ENCODE measurements at places on chromosomes 1 and 21. TPM values are rescaled to one million over a fixed set of nuclear protein-coding genes. Genes with fewer than 3 reads are reported as not detected.
A peak's percentile ranks its signal among the peaks of the same experiment; 100 is the strongest.

Gene PLA2G2F
- total RNA-seq = 0.20 TPM

Gene AMPD1
- total RNA-seq = not detected

Gene TNFSF4
- 0.23 TPM for total RNA-seq

Gene HSPA6
- 0.28 TPM for total RNA-seq

Gene MATN1
- total RNA-seq = 0.37 TPM

Gene GPR61
- not detected for total RNA-seq

Gene CCDC24
- 47.9 TPM for total RNA-seq

- peak overlapping the region; percentile 37 for H3K4me3 ChIP-seq
- H3K27ac ChIP-seq = peak overlapping the region; percentile 92
These were observed 2.1 kb downstream of the SIPA1L2 start for GRCh38 chr1:232627645-232628334.

DNA sequence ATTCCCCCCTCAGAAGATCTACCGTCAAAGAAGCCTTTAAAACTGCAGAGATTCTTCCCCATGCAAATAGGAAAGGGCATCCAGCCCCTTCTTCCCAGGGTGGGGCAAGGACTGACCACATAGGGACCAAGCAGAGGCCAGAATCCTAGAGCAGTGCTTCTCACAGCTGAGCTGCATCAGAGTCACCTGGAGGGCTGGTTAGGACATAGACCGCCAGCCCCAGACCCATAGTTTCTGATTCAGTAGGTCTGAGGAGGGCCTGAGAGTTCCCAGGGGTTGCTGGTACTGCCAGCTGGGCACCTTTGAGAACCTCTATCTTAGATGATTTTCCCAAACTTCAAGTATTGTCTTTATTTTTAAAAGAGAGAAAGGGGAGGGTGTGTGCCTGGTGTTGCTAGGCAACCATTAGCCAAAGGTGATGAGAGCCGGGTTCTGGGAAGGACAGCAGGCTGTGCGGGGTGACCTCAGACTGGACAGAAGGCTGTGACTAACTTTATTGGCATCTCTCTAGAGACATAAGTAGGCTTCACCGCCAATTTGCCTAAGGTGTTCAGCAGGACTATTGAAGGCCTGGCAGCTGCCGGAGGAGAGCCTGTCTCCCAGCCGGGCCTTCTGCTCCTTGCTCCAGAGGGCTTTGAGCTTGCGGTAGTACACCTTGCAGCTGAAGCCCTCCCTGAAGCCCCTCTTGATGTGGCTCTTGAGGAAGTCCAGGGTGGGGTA is 3.0 kb downstream of the SPATA46 start:
- peak overlapping the region; percentile 20 for H3K27ac ChIP-seq
- peaks cover 28% of the 10 kb centered on the region for H3K4me1 ChIP-seq
- peaks cover 4% of the 10 kb centered on the region for H3K36me3 ChIP-seq
- peak; percentile 87 for DNase-seq
- no peak overlapping the region for H3K4me3 ChIP-seq

DNA sequence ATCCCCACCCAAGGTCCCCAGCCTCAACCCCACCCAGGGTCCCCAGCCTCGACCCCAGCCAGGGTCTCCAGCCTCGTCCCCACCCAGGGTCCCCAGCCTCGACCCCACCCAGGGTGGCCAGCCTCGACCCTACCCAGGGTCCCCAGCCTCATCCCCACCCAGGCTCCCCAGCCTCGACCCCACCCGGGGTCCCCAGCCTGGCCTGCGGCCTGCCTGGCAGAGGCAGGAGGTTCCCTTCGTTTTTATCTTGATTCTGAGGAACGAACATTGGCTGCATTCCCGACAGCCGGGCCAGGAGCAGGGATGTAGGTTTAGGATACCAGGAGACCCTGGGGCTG is 3.4 kb upstream of the PDE9A start:
- H3K4me3 ChIP-seq = no peak overlapping the region
- peaks cover 5% of the 10 kb centered on the region for H3K4me1 ChIP-seq
- no peak overlapping the region for H3K27ac ChIP-seq
- H3K27me3 ChIP-seq = no peaks in the 10 kb centered on the region
- no peak for DNase-seq

DNA sequence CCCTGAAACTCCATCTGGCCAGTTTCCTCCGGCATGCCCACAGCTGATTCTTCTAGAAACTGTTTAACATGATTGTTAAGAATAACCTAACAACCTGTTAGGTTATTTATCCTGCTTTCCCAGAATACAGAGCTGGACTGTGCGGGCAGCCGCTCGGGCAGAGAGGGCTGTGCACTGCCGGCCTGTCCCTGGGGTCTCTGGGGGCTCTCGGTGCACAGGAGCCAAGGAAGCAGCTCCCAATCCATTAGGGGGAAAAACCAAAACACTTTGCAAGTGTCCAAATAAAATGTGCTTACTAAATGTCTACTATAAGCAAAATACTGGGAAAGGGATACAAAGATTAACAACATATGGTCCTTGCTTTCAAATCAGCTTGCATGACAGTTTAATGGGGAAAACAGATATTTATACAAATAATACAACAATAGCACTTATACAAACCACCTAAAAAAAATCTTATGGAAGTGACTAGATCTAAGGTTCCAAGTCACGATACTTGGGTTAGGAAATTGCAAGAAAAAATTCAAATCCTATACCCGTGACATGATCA is 50.7 kb downstream of the HLCS start:
- no peak overlapping the region for H3K27ac ChIP-seq
- no peak for DNase-seq
- no peaks in the 10 kb centered on the region for H3K36me3 ChIP-seq

DNA sequence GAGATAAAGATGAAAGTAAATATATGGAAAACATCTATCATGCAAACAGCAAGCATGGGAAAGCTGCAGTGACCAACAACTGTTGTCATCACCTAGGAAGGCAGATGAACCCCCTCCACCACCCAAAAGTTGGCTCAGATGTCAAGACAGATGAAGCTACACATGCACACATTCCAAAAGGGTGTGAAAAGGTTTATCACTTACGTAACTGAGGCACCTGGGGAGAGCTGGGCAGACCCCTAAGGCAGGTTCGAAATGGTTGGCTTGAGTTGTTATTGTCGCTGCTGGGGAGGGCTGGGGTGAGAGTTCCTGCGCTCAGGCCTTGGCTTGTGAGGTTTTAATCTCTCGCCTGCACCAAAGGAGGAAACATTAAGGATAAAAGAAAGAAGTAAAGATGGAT is 355.1 kb upstream of the CHRM3 start:
- no peak overlapping the region for H3K27ac ChIP-seq
- no peak overlapping the region for H3K4me3 ChIP-seq
- DNase-seq = no peak
- H3K4me1 ChIP-seq = no peaks in the 10 kb centered on the region
- H3K36me3 ChIP-seq = no peaks in the 10 kb centered on the region

DNA sequence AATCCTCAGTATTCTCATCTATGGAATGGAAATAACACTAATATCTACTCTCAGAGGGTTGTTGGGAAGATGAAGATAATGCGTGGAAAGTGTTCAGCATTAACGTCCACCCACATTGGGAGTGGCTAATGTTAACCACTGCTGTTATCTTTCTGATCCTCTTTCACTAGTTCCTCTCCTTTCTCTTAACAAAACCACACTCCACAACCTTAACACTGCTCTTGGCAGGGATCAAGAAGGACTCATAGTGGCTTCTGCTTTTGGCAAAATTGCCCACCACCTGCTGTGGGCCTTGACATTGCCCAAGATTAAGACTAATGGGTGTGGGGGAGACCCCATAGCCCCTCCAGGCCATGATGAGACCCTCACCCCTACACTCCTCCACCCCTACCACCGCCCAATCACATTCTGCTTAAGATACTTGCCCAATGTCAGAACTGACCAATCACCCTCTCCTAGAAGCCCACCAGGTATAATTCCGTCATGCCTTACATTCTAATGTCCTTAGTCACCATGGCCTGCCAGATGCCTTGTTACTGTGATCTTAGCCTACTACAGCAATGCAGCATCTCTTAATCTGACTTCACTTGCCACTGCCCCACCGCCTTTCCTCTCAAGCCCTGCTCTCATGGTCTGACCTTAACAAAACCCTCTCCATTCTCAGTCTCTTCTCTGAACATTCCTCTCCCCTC is 27.1 kb downstream of the DHCR24 start:
- H3K4me3 ChIP-seq = no peak overlapping the region
- H3K4me1 ChIP-seq = peaks cover 91% of the 10 kb centered on the region
- H3K27ac ChIP-seq = peak overlapping the region; percentile 88
- H3K36me3 ChIP-seq = peaks cover 38% of the 10 kb centered on the region

DNA sequence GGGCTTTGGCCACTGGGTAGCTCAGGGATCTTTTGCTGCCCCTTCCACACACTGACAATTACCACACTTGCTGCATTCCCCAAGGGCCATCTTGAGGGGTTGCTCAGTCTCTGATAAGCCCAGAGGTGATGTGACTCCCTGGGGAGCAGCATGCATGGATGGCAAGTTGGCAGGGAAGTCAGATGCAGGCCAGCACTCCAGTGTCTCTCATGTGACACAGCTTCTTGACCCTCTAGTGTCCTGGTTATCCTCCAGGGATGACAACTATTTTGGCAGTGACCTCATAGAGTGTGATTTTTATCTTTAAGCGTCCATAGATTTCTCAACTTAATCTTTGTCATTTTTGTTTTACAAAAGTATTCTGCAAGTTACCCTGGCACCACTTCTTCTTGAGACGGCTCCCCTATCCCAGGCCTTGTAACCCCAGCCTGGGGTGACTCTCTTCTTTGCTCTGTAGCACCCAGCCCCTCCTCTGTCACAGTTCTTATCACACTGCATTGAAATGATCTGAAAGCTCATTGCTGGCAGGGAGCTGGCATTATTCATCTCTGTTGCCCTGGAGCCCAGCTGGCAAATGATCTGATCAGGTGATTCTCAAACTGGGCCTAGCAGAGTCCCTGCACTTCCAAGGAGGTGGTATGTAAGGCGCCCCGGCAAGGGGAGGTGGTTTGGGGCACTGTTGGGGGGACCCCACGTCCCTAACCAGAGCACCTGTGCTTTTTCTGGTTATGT is 72.6 kb downstream of the TENT5C start:
- no peak for DNase-seq
- peaks cover 7% of the 10 kb centered on the region for H3K4me1 ChIP-seq
- no peak overlapping the region for H3K27ac ChIP-seq
- H3K27me3 ChIP-seq = no peaks in the 10 kb centered on the region
- no peak overlapping the region for H3K4me3 ChIP-seq
- H3K36me3 ChIP-seq = no peaks in the 10 kb centered on the region

DNA sequence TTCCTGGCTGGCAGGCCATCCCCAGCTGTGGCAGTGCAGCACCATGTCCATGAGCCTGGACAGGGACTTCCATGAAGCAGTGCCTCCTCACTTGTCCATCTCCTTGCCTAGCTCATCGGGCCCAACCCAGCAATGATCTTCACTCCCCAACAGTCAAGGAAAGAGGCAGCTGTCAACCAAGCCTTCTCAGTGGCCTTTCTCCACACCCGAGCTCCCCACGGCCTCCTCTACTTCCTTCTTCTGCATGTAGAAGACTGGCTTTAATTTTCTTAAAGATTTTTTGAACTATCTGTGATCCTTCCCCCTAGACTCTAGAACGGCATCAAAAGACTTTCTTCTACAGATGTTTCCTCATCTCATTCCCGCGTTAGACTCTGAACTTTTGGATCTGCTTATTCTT is 65.5 kb upstream of the COA6 start:
- H3K36me3 ChIP-seq = no peaks in the 10 kb centered on the region
- H3K27ac ChIP-seq = no peak overlapping the region
- H3K27me3 ChIP-seq = no peaks in the 10 kb centered on the region

- peak; percentile 23 for DNase-seq
- no peaks in the 10 kb centered on the region for H3K4me1 ChIP-seq
- H3K36me3 ChIP-seq = no peaks in the 10 kb centered on the region
- H3K27ac ChIP-seq = no peak overlapping the region
These were observed 266.9 kb downstream of the ASTN1 start for GRCh38 chr1:176897350-176898236.

GRCh38 chr1:206982216-206982615 is 12.0 kb upstream of the FCAMR start:
- no peak overlapping the region for H3K27ac ChIP-seq
- H3K36me3 ChIP-seq = no peaks in the 10 kb centered on the region
- H3K4me3 ChIP-seq = no peak overlapping the region
- peak; percentile 46 for DNase-seq
- no peaks in the 10 kb centered on the region for H3K4me1 ChIP-seq

DNA sequence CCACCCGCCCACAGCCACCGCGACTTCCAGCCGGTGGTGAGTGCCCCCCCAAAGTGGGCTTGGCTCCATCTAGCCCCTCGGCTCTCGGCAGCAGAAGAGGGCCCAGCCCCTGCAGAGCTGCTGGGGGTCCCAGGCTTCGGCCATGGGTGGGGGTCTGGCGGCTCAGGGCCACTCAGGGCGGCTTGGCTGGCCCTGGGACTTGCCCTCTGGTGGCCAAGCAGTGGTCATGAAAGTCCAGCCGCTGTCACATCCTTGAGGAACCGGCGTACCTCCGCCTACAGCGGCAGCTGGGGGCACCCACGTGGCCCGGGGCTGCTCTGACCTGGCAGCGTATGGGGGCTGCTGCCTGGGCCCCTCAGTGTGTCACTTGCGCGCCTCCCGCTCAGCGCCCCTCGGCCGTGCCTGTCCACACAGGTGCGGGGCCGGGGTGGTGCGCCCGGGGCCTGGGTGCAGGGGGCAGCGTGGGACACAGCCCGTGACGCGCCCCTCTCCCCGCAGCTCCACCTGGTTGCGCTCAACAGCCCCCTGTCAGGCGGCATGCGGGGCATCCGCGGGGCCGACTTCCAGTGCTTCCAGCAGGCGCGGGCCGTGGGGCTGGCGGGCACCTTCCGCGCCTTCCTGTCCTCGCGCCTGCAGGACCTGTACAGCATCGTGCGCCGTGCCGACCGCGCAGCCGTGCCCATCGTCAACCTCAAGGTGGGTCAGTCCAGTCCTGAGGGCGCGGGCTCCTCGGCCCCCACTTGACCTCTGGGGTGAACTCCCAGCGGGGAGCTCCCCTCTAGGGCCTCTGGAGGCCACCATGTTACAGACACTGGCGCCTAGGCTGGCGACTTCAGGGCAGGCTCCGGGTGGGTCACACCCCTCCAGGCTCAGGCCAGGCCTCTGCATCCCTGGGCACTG is 32.4 kb downstream of the SLC19A1 start:
- H3K36me3 ChIP-seq = no peaks in the 10 kb centered on the region
- no peak overlapping the region for H3K4me3 ChIP-seq
- H3K4me1 ChIP-seq = peaks cover 33% of the 10 kb centered on the region

DNA sequence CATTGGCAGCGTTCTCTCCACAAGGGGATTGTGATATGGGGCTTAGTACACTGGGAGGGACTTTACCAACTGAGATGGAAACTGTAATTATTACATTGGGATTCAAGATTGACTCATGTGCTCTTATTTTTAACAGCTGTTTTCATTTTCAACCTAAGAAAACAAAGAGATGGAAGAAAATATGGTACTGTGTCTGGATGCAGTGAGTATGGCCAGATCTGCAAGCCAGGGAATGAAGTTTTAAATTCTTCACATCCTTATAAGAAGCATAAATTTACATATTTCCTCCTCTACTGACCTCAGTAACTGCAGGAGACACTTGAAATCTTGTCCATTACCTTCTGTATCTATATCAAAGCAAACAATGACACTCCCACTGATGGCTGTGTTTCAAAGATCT is 81.5 kb upstream of the EDEM3 start:
- DNase-seq = no peak
- H3K27me3 ChIP-seq = no peaks in the 10 kb centered on the region
- H3K36me3 ChIP-seq = no peaks in the 10 kb centered on the region
- H3K27ac ChIP-seq = no peak overlapping the region
- no peak overlapping the region for H3K4me3 ChIP-seq
- peaks cover 23% of the 10 kb centered on the region for H3K4me1 ChIP-seq

- no peaks in the 10 kb centered on the region for H3K27me3 ChIP-seq
- DNase-seq = no peak
- H3K4me3 ChIP-seq = no peak overlapping the region
- no peaks in the 10 kb centered on the region for H3K4me1 ChIP-seq
These were observed 12.4 kb downstream of the SOD1 start for GRCh38 chr21:31671931-31672330.

Measured in PC-9 (cell line).